ENCODE measurements at places on chromosomes 3 and 15.

- DNase-seq: peak; percentile 25
Observed at GRCh38 chr15:79310612-79310984, 314 bp upstream of the TMED3 start.

DNA sequence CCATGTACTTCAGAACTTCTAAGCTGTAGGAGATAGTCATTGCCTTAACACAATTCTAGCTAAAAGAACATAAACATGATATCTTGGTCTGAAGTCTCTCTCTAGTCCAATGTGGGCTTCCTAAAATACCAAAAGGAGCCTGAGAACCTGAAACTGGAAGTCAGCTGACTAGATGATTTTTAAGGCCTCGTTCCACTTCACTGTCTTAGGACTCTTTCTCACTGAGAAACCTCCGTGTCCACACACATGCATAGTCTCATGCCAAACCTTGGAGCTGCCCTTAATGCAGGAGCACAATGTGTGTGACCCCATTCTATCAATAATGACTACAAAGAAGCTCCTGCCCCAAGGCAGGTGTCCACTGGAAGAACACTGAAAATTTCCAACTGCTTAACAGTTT, 87.7 kb downstream of the ETFA start:
- no peak for DNase-seq

DNA sequence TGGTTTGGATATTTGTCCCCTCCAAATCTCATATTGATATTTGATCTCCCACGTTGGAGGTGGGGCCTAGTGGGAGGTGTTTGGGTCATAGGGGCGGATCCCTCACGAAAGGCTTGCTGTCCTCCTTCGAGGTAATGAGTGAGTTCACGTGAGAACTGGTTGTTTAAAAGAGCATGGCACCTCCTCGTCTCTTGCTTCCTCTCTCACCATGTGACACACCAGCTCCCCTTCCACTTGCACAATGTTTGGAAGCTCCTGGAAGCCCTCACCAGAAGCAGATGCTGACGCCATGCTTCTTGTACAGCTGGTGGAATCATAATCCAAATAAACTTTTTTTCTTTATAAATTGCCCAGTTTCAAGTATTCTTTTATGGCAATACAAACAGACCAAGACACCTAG, 38.6 kb downstream of the RFTN1 start:
- DNase-seq: peak; percentile 72

DNA sequence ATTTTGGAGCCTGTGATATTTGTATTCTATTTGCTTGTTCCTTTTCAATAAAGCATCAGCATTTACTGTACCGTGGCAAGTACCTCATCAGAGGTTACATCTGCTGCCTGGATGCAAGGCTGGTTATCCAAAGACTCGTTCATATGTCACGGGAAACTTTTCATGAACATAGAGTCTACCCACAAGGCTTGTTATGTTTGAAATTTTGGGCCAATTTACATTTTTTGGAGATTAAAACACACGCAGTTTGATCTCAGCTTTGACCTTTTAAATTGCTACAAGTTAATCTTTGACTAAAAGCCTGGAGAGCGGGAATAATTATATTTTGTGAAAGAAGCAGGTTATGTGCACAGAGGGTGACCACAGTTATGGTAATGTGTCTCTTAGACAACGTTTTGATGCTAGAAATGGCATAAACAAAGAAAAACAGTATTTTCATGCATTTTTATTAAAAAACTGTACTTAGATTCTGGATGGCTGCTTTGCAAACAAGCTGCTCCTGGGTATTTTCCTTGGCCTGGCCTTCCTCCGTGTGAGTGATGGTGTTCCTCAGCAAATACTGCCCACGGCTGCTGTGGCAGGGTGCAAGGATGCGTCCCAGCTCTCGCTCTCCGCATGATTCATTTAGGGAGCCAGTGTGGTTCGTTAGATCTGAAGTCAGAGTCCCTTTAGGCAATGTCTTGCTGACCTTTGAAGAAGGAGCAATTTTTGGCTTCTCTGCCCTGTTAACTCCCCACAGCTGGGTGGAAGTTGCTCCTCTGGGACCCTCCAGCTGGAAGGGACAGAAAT, 27.1 kb downstream of the CHST2 start:
- no peak for DNase-seq

DNA sequence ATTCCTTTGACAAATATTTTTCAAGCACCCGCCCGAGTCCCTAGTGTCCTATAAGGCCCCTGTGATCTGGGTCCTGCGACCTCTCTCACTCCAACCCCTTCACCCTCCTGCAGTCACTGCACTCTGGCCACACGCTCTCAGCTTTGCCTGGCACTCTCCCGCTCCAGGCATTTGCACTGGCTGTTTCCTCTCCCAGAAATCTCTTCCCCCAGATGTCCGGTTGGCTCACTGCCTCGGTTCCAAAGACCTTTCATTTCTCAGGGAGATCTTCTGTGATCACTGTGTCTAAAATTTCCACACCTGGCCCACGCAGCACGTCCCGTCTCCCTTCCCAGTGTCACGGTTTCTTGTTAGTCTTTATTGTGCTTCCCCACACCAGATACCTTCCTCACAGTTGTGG, 97.4 kb downstream of the WNT7A start:
- DNase-seq: no peak

GRCh38 chr15:40958146-40958545, 4.9 kb downstream of the CHAC1 start:
- no peak for DNase-seq

DNA sequence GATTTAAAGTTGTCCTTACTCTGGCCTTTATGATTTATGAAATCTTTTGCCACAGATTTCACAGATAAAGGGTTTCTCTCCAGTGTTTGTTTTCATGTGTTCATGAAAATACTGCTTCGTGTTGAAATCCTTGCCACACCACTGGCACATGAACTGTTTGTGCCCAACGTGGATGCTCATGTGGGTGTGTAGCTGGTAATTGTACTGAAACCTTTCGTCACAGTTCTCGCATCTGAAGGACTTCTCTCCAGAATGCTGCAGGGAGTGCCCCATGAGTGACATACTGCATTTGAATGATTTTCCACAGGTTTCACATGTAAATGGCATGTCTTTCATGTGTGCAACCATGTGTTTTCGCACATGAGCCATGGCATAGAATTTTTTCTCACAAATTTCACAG, 111.9 kb downstream of the DOCK3 start:
- DNase-seq: no peak

DNA sequence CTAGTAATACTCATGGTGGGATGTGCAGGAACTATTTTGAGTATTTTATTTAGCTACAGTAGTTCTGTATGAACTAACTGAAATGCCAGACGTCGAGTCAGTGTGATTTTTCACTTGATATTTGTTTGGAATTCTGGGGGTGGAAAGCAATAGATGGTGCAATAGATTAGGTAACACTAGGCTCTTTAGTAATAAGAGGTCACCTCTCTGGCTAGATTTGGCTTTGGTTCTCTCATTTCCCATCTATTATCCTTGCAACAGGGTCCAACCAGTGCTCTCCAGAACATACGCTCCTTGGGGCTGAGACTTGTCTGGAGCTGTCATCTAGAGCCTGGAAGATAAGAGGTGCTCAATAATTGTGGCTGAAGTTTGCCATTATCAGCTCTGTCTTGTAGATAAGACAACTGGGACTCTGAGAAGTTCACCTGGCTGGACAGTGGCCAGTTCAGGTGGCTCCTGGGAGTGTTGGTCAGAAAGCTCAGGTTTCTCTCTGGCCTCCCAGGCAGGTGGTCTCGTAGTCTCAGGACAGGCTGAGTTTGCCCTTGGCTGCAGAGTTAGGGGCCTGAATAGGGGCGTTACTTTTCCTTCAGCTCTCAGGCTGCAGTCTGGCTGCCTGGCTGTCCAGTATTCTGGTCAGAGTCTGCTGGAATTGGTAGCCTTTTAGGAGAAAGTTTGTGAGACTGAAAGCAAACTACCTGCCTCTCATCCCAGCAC, 277.5 kb upstream of the RGMA start:
- no peak for DNase-seq

- DNase-seq: peak; percentile 42
Observed at GRCh38 chr3:72437661-72438406, 410.4 kb downstream of the SHQ1 start.

DNA sequence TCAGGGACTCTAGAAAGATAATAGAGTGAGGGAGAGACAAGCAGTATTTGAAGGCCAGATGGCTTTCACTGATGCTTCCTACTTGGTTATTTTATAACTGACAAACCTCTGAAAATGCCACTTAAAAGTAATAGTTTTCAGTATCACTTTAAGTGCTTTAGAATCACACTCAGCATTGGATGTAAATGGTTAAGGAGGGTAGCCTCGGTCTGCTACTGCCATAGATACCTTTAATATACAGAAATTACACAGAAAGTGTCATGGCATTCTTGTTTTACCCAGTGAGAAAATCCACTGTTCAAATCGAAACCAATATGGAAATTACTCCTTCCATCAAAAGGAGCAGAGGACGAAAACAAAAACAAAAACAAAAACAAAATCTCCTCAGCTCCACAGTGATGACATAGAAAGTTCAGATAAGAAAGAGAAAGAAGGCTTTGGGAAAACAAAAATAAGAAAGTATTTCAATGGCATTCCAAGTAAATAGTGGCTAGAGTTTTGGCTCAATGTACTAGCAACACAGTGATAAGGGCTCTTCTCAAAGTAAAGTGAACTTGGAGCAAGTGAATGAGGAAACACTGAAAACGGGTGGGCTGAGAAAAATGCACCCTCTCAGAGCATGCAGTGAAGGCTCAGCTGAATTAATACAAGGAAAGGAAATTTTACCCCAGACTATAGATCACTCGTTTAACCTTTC, 43.2 kb upstream of the CD47 start:
- DNase-seq: no peak

DNA sequence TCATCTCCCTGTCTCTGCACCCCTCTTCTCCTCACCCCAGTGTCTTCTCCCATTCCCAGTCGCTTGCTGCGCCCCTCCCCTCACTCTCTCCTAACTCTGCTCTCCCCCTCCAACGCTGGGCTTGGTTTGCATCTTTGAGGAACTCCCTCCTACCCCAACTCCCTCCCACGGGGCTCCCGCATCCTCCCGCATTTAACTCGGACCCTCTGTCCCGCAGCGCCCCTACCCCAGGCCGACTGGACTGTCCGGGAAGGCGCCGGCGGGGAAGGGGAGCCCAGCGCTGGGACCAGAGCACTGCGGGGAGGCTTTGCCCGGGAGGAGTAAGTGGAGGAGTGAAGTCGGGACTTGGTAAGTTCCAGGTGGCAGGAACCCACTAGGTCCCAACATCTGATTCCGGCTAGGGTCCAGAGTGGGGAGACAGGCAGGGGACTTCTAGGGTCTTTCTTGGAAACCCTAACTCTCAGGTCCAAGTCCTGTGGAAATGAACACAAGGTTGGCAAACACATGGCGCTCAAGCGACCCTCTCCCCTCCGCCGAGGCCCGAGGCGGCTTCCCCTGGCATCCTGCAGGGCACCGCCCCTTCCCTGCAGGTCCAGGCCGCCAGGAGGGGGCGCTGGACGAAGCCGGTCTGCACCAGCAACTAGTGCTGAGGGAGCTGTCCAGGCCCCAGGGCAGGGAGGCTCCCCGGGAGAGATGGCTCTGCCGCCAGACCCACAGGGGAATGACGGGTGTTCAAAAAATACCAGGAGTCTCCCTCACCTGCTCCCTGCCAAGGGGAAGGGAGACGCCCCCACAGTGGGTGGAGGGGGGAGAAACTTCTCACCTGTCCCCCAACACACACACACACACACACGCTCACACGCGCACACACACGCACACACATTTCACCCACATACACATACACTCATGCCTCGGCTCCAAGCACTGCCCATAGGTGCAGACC, 53.2 kb downstream of the LHFPL4 start:
- DNase-seq: peak; percentile 55

DNA sequence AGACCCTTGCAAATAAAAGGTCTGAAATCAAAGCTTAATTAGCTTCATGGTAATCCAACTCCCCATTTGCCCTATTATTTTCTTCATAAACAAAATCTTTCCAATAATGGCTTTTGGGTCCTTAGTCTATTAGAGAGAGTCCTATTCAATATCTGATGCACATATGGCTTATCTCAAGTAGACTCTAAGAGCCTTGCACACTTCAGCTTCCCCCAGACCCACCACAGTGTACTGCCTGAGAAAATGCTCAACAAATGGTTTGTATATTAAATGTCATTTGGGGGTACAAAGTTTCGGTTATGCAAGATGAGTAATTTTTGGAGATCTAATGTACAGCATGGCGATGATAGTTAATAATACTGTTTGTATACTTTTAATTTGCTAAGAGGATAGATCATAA, 28.9 kb downstream of the FSTL1 start:
- no peak for DNase-seq

DNA sequence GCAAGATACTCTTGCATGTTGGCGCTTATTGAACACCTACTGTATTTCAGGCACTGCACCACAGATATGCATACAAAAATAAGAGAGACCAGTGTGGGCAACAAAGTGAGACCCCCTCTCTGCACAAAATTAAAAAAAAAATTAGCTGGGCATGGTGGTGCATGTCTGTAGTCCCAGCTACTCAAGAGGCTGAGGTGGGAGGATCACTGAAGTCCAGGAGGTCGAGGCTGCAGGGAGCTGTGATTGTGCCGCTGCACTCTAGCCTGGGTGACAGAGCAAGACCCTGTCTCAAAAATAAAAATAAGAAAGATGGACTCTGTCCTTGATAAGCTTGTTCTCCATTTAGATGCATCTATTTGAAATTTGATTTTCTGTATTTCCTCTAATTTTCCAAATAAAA, 20.8 kb downstream of the FEM1B start:
- DNase-seq: no peak

GRCh38 chr3:110711130-110711832, 360.3 kb upstream of the NECTIN3 start:
- DNase-seq: no peak

GRCh38 chr3:52650439-52650838, 35.3 kb downstream of the PBRM1 start:
- peak; percentile 79 for DNase-seq

DNA sequence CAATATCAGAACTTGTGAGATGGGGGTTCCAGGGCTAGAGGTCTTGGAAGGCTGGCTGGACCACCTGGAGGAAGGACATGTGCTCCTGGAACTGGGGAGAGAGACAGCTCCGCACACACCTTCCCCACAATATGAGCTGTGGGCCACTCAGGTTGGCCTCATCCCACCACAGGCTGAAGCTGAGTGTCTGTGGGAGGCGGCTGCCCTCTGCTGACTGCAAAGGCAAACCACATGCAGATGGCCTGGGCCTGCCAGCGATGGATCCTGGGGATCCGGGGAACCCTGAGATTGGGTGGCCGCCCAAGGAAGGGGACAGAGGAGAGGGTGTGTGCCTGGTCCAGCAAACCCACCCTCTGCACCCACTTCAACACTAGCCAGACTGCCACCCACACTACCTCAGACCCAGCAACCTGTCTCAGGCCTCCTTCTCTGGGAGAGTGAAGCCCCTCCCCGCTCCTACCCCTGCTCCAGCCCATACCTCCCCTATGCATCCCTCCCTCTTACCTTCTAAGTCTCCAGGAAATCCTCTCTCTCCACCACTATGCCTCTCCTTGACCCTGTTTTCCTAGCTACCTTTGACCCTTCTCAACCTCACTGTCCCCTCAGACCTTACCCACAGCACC, 44.8 kb downstream of the CYP11A1 start:
- DNase-seq: peak; percentile 48
